Amniotic stem cell (primary cell): ENCODE measurements at places on chromosomes 2 and 18.

DNA sequence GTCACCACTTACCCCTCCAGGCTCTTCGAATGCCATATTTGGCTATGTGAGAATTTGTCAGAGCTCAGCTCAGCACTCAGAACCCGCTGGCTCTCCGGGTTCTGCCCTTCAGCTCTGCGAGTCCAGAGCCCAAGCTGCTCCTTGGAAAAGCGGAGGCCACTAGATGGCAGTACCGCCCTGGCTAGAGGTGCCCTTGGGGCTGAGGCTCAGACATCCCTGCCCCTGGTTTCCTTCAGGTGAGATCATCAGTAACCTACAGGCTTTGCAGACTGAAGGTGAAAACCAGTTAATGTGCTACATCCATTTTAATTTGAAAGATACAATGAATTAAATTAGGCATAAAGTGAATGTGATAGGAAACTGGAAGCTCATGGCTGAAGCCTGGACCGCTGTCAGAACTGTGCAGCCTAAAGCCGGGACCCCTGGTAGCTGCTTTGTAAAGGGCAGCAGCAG, 285.6 kb downstream of the AGAP1 start:
- peak; percentile 30 for DNase-seq

DNA sequence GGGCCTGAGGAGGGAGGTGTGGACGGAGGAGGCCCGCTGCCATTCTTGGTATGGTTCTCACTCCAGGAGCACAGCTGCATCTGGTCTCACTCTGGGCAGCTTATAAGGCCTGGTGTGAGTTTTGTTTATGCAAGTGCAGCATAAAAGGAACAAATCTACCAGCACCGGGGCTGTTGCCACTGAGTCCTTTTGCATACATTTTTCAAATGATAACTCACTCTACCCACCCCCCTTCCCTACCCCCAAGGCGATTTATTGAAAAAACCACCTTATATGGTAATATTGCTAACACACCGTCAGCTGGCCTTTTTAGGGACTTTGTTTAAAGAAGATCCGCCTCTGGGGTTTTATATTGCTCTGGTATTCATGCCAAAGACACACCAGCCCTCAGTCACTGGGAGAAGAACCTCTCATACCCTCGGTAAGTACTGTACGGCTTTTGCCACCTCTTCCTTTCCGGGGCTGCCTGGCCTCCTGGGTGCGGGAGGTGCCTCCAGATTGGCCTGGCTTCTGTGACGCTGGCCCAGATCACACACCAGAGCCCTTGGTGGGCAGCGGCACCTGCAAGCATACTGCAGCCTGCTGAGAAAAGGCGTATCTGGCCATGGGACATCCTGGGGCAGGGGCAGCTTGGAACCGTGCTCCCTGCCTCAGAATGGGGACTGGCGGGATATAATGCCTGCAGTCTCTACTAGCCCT, at the start of gene ACTG2:
ACTG2 (plus strand) TSS at position 378 of the 699 bp plus-strand sequence. CDS start 8,304 bp downstream, outside the sequence.
- DNase-seq: no peak

- DNase-seq: no peak
Observed at GRCh38 chr18:21662581-21662980, 42.0 kb downstream of the ABHD3 start.

GRCh38 chr18:70195014-70195614, 10.4 kb downstream of the RTTN start:
- no peak for DNase-seq

- no peak for DNase-seq
Observed at GRCh38 chr2:240959941-240960308, 38.5 kb upstream of the SNED1 start.
